ENCODE measurements at places on chromosomes 2 and 18.

DNA sequence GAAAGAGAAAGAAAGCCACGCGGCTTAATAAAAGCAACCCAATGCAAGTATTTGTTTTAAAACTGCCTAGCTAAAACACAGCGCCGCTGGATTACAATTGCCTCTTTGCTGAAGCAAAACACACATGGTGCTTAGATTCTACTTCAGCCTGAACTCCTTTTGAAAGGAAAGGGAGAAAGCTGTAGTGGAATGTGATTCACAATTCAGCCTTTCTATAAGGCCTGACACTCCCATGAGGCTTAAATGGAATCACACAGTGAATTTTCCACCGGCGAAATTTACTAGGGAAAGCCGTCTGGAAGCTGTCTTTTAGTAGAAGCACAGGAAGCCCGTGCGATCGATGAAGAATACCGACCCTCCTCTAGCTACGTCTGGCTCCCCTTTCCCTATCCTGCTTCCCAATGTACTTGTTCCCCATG is 348.0 kb downstream of the DLGAP1 start:
- no peak for DNase-seq

GRCh38 chr2:205405752-205406151 is 276.5 kb upstream of the NRP2 start:
- DNase-seq, result no peak

GRCh38 chr2:208036357-208036756 is 11.0 kb upstream of the PLEKHM3 start:
- DNase-seq, result no peak

DNA sequence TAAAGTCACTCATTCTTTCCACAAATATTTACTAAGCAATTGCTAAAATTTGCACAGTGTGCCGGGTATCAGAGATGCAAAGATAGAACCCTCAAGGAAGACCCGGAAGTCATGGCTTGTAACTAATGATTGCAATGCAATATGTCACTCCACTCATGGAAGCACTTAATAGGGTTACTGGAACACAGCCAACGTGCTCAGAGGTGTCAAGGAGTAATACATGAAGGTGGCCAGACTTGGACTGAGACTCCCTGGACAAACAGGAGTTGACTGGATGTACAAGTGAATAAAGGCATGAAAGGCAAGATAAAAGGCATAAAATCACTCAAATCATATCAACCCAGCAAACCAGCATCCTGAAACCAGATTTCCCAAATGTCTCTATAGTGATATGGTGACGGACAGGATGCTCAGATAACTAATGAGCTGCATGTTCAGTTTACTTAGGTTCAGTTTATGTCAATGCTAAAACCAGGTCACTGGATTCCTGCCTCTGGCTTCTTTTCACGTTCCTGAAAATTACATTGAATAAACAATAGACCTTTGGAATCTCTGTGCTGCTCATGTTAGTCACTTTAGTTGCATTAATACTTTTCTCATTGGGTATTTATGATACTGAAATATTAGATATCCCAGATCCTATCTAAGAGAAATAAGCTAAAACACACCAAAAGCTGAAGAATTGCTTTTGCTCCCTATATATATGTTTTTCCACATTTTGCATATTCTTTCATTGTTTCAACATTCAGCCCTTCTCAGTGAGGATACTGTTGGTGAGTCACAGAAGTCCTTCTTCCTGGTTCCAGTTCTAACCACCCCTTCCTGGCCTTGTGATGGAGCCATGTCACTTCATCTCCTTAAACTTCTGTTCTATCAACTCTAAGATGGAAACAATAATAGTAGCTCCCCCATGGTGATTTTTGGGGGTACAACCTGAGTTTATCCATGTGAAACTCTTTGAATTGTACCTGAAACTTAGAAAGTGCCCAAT is 688.9 kb upstream of the ID2 start:
- DNase-seq, result no peak

Measured in right forelimb (tissue), 1 donor.